ENCODE measurements at places on chromosomes 7 and 10.

GRCh38 chr10:87862679-87863052 lies 667 bp downstream of the KLLN start:
- peaks cover 44% of the 10 kb centered on the region for H3K4me1 ChIP-seq
- H3K27me3 ChIP-seq, result peaks cover 3% of the 10 kb centered on the region
- no peaks in the 10 kb centered on the region for H3K36me3 ChIP-seq
- H3K27ac ChIP-seq, result peak overlapping the region; percentile 98

DNA sequence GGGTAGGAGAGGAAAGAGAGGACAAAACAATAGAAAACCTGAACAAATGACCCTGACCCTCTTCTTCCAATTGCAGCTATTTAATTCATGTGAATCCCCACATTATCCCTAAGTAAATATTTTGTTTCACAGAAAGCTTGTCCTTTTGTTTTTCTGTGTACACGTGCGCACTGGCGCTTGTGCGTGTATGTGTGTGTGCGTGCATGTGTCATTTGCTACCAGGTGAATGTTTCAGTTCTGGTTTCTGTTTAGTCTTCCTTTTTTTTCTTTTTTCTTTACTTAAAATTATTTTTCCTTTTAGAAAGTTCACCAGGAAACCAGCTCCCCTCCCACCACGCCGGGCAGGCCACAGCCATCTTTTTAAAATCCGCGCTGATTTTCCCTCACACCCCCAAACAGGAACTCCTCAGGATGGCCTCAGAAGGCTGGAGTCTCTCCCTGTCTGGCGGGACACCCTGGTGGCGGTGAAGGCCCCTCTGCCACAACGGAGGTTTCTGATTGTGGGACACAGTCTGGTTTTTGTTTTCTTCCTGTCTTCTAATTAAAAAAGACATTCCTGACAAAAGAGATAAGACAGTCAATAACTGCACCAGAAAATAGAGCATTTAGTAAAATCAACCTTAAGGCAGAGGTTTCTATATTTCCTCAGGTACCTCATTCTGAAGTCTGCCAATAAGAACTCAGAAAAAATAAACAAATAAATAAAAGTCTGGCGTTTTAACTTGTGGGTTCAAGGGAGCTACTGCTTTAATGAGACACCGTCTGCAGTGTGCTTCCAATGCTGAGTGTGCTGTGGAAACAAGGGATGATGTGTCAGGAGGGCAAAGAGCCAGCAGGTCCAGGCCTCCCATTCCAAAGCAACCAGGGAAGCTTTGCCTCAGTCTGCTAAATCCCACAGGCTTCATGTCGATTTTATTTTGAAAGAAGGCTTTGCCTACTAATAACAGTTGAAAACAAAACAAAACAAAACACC lies 17.4 kb downstream of the IRF5 start:
- no peak for DNase-seq
- peaks cover 12% of the 10 kb centered on the region for H3K4me1 ChIP-seq
- peaks cover 72% of the 10 kb centered on the region for H3K36me3 ChIP-seq
- peak overlapping the region; percentile 82 for H3K27ac ChIP-seq

DNA sequence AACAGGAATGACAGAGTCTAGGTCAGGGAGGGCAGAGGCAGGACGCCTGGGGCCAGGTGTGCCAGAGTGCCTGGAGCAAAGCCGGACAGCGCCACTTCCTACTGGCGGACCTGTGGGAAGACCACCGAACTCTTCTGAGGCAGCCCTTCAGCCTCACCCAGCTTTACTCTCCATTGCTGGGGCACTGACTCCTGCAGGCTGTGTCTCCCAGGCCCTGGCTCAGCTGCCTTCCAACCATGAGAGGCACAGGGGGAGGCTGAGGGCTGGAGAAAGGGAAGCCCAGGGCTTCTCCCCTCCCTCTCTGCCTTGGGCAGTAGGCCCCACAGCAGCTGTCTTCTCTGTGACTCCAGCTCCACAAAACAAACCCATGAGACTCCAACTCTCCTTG lies 139.6 kb upstream of the UNC5B start:
- no peak for DNase-seq
- peaks cover 73% of the 10 kb centered on the region for H3K27me3 ChIP-seq
- H3K27ac ChIP-seq, result no peak overlapping the region
- H3K4me1 ChIP-seq, result peaks cover 77% of the 10 kb centered on the region
- no peaks in the 10 kb centered on the region for H3K36me3 ChIP-seq

DNA sequence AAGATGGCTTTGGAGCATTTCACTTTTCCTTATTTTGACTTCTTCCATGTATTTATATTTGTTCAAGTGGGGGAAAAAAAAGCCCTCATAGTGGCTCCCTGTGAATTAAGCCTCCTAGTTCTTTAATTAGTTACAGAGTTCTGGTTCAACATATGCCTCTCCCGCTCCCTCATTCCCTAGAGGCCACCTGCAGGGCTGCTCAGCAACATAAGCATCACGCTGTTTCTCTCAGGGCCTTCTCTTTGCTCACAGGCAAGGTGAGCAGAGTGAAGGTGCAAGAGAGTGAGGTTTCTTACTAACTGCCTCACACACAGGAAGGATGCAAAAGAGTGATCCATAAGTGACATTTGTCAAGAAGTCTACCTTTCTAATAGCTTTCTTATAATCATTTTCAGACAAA lies 196.7 kb downstream of the SEMA3E start:
- H3K27ac ChIP-seq, result no peak overlapping the region
- no peak for DNase-seq
- H3K27me3 ChIP-seq, result no peaks in the 10 kb centered on the region
- no peak overlapping the region for H3K4me3 ChIP-seq
- no peaks in the 10 kb centered on the region for H3K36me3 ChIP-seq

DNA sequence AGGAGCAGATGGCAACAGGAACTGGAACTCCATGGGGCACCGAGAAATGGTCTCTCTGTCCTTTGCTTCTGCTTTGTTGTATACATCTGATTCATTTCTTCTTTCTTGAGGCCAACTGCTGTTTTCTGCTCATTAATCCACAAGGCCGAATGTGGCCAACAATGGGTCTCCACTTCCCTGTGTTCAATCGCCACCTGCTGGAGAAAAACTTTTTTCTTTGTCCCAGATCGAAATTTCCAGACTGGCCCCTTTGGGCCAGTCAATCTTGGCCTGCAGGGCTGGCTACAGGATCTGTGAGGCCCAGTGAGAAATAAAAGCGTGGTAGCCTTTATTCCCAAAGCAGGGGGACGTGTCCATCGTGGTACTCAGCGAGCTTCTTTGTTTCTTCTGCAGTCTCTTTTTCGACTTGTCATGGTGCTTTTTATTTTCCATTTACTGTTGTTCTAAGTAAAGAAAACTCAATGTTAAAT lies 58.8 kb downstream of the PARP12 start:
- peaks cover 18% of the 10 kb centered on the region for H3K4me1 ChIP-seq
- DNase-seq, result peak; percentile 42
- H3K27ac ChIP-seq, result no peak overlapping the region
- H3K36me3 ChIP-seq, result no peaks in the 10 kb centered on the region
- H3K4me3 ChIP-seq, result no peak overlapping the region

GRCh38 chr7:105307163-105307672 lies 81.5 kb downstream of the SRPK2 start:
- H3K4me1 ChIP-seq, result peaks cover 39% of the 10 kb centered on the region
- H3K27ac ChIP-seq, result no peak overlapping the region
- H3K27me3 ChIP-seq, result no peaks in the 10 kb centered on the region
- H3K4me3 ChIP-seq, result no peak overlapping the region
- no peak for DNase-seq

- peaks cover 2% of the 10 kb centered on the region for H3K27me3 ChIP-seq
- H3K4me1 ChIP-seq, result peaks cover 77% of the 10 kb centered on the region
- peak overlapping the region; percentile 62 for H3K27ac ChIP-seq
- no peak overlapping the region for H3K4me3 ChIP-seq
Measured at GRCh38 chr7:42020061-42020460, 216.9 kb downstream of the GLI3 start.

GRCh38 chr10:68423522-68423921 lies 16.4 kb upstream of the RUFY2 start:
- DNase-seq, result no peak
- H3K36me3 ChIP-seq, result peaks cover 63% of the 10 kb centered on the region
- no peaks in the 10 kb centered on the region for H3K4me1 ChIP-seq
- no peak overlapping the region for H3K4me3 ChIP-seq
- H3K27ac ChIP-seq, result peak overlapping the region; percentile 94
- peaks cover 2% of the 10 kb centered on the region for H3K27me3 ChIP-seq

- no peaks in the 10 kb centered on the region for H3K27me3 ChIP-seq
- no peak overlapping the region for H3K27ac ChIP-seq
- peaks cover 74% of the 10 kb centered on the region for H3K36me3 ChIP-seq
- no peak overlapping the region for H3K4me3 ChIP-seq
Measured at GRCh38 chr7:92584953-92585352, 5.2 kb downstream of the FAM133B start.

DNA sequence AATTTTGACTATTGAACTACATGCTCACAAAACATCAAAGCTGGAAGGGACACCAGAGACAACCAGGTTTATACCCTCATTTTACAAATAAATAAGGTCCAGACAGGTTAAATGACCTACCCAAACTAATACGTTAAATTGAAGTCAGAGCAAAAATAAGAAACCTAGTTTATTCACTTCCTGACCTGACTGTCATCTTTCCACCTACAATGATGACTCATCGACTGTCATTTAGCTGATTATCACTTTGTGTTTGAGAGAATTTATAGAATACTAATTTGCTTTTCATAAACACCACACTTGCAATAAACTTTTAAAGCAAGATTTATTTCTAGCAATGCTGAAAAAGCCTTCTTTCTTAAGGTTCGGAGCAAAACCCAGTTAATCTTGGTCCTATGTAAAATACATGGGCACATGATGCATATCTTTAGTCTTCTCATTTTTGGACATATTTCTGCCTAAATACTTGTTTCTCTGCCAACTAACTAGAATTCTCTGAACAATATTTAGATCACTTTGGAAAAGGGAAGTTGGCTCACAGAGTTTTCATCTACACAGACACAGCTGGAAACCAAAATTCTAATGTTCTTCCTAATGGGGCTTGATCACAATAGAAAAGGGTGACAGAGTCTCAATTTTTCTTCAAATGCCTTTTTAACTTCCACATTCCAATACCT lies 16.7 kb upstream of the LRRN3 start:
- peaks cover 2% of the 10 kb centered on the region for H3K27me3 ChIP-seq
- H3K4me1 ChIP-seq, result peaks cover 4% of the 10 kb centered on the region
- no peak for DNase-seq
- no peak overlapping the region for H3K27ac ChIP-seq
- H3K4me3 ChIP-seq, result no peak overlapping the region

DNA sequence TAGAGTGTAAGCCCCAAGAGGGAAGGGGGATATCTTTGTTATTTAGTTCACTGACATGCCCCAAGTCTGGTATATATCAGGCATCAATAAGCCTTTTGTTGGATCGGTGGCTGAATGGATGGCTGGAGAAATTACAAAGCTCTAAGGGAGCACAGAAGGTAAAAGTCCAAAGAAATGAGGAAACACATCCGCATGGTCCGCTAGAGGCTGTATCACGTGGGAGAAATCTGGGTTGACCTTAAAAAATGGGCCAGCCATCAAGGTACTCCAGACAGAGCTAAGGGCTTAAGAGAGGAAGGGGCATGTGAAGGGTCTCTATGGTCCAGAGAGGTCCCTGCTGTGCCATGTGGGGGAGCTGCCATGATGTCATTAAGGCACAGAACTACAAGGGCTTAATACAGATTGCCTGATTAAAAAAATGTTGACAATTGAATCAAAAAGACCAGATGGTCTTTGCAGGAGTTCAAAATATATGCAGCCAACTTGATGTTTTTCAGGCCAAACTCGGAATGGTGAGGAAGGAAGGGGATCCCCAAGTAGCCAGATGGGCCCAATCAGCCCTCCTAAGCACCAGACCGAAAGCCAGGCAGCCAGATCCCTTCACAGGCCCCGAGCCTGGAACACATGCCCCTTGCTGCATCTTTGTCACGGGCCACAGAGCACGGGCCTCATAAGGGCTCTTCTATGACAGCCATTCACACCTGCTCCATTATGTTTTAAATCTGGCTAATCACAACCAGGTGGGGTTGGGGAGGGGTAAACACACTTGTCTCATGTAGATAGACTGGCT lies 31.9 kb downstream of the SCRN1 start:
- peaks cover 26% of the 10 kb centered on the region for H3K4me1 ChIP-seq
- DNase-seq, result no peak
- H3K27ac ChIP-seq, result peak overlapping the region; percentile 75

Data from nephron progenitor cell (in vitro differentiated cells).